Natural killer cell (primary cell): ENCODE measurements at places on chromosomes 6 and 20. TPM values are rescaled to one million over a fixed set of nuclear protein-coding genes. Genes with fewer than 3 reads are reported as not detected.

Gene WFDC10B
- not detected for total RNA-seq

Gene PGC
- total RNA-seq = not detected

GRCh38 chr6:49464691-49465090 is 1.5 kb downstream of the CENPQ start:
- H3K4me1 ChIP-seq = peaks cover 12% of the 10 kb centered on the region
- no peaks in the 10 kb centered on the region for H3K36me3 ChIP-seq
- no peaks in the 10 kb centered on the region for H3K27me3 ChIP-seq
- DNase-seq = no peak

DNA sequence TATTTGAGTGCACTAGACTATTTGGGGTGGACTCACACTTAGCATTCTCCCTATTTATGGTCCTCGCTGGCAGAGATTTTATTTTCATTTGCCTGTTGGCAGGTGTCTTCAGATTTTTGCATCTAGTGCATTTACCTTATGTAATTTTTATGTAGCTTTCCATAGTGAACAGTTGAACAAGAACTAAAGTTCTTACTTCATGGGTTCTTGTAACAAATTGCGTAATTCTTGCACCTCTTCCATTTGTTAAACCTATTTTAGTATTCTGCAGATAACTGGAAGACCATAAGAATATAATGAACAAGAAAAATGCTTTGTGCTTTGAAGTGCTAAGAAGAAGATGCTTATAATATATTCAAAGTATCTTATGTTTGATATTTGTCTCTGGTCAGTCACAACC is 252.8 kb upstream of the MMS22L start:
- no peak for DNase-seq
- no peaks in the 10 kb centered on the region for H3K27me3 ChIP-seq
- H3K4me3 ChIP-seq = no peak overlapping the region
- H3K27ac ChIP-seq = no peak overlapping the region
- no peaks in the 10 kb centered on the region for H3K36me3 ChIP-seq

DNA sequence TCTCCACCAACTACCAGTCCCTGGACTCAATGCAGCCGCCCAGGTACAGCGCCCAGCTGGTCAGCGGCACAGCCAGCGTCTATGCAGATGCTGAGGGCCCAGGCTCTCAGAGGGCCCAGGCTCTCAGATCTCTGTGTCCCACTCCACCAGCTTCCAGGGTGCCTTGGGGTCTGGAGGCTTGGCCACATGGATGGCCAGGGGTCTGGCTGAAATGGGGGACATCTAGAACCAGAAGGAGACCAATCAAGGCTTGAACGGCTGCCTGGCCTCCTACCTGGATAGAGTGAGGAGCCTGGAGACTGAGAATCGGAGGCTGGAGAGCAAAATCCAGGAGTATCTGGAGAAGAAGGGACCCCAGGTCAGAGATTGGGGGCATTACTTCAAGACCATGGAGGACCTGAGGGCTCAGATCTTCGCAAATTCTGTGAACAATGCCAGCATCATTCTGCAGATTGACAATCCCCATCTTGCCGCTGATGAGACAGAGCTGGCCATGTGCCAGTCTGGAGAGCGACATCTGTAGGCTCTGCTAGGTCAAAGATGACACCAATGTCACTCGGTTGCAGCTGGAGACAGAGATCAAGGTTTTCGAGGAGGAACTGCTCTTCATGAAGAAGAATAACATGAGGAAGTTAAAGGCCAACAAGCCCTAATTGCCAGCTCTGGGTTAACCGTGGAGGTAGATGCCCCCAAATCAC is 44.1 kb upstream of the GRM4 start:
- DNase-seq = peak; percentile 84
- H3K27me3 ChIP-seq = no peaks in the 10 kb centered on the region
- H3K4me1 ChIP-seq = peaks cover 9% of the 10 kb centered on the region
- no peak overlapping the region for H3K4me3 ChIP-seq
- no peaks in the 10 kb centered on the region for H3K36me3 ChIP-seq
- H3K27ac ChIP-seq = no peak overlapping the region

Gene TSHZ2
- 1.8 TPM for total RNA-seq

Gene MACROD2
- 0.88 TPM for total RNA-seq
